ENCODE measurements at places on chromosomes 12 and 14.

DNA sequence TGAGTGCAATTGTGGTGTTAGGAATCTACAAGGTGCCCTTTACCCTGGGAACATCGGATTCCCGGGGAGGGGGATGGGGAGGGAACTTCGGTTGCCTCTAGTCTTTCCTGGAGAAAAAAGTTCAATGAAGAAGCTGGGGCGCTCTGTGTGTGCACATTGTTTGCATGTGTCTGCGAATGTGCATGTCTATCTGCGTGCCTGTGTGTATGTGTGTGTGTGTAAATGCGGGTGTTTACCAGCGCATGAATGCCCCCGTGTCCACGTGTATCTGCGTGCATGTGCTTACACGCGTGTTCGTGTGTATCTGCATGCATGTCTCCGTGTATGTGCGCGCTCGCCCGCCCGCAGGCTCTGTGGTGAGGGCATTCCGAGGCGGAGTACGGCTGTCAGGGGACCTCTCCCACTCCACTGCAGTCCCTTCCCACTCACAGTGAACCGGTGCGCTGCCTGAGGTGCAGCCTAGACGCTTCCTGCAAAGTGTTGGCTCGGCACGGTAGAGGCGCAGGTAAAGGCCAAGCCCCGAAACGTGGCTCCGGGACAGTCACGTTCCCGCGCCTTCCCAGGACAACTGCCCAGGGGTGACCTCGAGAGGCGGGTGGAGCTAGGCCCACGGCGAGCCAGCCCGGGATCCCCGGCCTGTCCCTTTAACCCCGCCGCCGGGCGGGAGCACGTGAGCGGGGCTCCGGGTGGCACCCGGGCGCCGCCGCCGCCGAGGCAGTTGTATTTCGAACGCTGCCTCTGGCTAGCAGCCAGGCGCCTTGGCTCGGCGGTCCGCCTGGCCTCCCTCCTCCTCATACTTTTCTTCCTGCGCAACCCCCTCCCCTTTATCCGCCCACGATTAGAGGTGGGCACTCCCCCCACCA, 539 bp upstream of the HMGA2 start:
- DNase-seq: peak; percentile 66

GRCh38 chr12:50061171-50061570, 3.8 kb downstream of the ASIC1 start:
- DNase-seq: no peak

DNA sequence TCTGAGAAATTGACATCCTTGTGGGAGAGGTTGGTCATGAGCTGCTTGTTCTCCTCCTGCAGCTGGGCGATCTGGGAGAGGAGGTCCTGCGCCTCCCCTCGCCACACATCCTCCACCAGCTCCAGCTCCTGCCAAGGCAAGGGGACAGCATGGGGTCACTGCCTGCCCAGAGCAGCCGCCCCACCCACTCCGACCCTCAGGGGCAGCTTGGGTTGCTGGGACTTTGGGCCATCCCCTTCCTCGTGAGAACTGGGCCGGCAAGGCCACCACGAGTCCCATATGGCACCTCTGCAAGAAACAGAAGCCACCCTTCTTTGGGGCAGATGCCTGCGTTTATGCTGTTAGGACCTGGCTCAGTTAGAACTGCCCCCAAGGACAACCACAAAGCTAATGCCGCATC, 10.0 kb downstream of the RILPL1 start:
- DNase-seq: no peak

GRCh38 chr12:21509768-21510167, 8.2 kb downstream of the GOLT1B start:
- DNase-seq: no peak

DNA sequence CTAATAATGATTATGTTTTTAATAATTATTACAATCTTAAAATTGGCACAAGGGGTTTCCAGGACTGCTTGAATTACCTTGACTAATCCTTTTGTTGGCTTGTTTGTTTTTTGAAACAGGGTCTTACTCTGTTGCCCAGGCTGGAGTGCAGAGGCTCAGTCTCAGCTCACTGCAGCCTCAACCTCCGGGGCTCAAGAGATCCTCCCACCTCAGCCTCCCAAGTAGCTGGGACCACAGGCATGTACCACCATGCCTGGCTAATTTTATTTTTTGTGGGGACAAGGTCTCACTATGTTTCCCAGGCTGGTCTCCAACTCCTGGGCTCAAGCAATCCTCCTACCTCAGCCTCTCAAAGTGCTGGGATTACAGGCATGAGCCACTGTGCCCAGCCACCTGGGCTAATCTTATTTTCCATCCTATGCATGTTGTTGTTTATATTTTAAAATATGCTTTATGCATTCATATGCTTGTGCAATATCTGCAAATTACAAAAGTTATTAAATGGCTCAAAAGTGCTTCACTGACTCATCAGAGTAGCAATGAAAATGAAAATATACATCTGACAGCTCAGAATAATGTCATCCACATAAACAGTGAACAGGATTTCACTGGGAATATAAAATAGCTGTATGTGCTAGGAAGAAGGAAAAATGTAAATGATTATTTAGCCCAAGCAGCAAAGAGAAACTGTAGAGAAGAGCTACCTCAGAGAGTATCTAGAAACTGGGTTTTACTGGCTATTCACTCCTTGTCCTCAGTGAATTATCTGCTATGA, 24.8 kb upstream of the PLEKHG6 start:
- no peak for DNase-seq

- no peak for DNase-seq
These were observed 19.5 kb upstream of the PPFIBP1 start for GRCh38 chr12:27504507-27504906.

GRCh38 chr14:60845523-60845922, 111.0 kb downstream of the MNAT1 start:
- DNase-seq: no peak

- DNase-seq: peak; percentile 5
These were observed 124.0 kb downstream of the NDUFA12 start for GRCh38 chr12:94879542-94879941.

DNA sequence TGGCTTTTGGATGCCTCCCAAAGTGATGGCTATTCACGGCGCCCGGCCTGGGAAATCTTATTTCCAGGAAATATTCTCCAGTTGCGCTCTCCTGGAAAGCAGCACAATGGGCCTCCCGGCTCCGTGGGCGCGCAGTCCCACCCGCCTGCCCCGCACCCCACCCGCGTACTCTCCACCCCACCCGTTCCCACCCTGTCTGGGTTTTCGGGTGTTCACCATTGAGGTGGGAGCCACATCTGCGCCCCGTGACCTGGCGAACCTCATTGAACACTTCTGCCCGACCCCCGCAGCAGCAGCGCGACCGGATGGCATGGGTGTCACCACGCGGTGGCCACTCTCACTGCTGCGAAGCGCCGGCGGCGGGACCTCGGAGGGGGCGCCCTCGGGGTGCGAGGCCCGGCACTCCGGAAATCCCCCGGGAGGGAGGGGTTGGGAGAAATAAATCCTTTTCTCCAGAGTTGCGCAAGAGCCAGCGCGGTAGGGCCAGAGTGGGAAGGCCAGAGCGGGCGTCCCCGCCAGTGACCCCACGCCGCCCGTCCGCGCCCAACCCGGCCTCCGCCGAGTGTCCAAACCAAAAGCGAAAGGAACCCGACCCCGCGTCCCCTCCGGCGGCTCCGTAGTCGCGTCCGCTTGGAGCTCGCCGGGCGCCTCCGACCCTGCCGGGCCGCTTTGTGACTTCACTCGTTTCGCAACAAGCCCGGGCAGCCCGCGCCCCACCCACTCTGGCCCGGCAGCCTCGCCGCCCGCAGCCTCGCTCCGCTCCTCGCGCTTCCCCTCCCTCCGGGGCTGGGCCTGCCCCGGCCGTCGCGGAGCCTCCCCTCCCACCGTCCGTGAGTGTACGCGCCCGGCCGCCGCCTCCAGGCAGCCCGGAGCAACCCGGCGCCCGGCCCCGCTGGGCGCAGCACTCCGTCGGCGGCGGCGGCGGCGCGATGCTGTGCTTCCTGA, at the start of gene DRAM1:
TSS of gene DRAM1 (plus strand) at position 720 of the 945 bp plus-strand sequence. CDS start at position 930, 210 bp downstream.
- DNase-seq: peak; percentile 82

DNA sequence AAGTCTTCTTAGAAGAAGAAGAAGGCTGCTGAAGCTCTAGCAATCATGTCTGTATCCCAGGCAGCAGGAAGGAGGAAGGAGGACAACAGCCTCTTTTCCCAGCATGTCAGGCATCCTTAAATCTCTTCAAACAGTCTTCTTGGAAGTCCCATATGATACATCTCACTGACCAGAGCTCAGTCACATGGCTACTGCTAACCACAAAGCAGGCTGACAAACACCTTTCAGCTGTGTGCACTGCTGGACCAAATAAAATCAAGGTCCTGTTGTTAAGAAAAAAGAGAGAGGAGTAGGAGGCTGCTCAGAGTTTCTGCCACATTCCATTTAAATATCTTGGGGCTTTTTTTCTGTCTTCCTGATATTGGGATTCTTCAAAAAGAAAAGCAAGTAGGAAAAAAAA, 203.4 kb upstream of the PELI2 start:
- no peak for DNase-seq

- DNase-seq: no peak
These were observed 157.0 kb upstream of the RMST start for GRCh38 chr12:97305651-97306050.

GRCh38 chr12:106131676-106132075, 7.1 kb downstream of the NUAK1 start:
- DNase-seq: no peak

- peak; percentile 45 for DNase-seq
These were observed 28.2 kb downstream of the WBP11 start for GRCh38 chr12:14774906-14775635.

- DNase-seq: no peak
These were observed 156.0 kb upstream of the DIO3 start for GRCh38 chr14:101405171-101405883.

- no peak for DNase-seq
These were observed 89.8 kb downstream of the NTF3 start for GRCh38 chr12:5521456-5522325.

GRCh38 chr14:103527408-103528145, 1.4 kb upstream of the TRMT61A start:
- DNase-seq: no peak

- DNase-seq: no peak
These were observed 14.7 kb downstream of the TPCN1 start for GRCh38 chr12:113235976-113236375.

DNA sequence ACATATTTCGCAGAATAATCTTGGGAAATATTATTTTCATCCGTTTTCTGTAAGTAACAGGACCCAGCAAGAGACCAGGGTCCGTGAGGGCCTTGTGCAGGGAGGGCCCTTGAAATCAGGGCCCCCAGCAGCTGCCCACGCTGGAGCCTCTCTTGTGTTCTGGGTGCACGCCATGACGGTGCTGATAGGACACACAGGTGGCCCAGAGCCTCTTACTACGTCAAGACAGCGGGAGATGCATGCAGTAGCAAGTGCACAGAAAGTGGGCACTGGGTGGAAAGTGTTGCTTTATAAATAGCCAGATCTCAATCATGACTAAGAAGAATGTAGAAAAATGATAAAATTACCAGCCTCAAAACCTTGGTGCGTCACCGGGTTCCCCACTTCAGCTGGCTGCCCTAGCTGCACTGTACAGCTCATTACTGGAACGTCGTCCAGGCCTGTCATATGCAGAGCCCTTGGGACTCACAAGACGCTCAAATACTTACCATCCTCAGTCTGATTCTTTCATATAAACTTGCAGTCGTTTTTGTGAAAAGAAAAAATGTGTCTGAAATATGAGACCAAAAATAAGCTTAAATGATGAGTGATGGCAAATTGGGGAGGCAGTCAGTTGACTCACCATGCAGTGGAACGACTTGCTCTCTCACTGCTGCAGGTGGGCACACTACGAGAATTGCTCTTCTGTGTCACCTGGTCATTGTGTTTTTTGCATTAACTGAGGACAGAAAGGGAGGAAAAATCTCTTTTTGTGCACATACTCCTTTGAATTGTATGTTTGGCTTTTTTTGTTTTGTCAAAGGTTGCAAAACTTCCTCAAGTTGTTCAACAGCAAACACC, 68.2 kb downstream of the DDX51 start:
- DNase-seq: no peak

DNA sequence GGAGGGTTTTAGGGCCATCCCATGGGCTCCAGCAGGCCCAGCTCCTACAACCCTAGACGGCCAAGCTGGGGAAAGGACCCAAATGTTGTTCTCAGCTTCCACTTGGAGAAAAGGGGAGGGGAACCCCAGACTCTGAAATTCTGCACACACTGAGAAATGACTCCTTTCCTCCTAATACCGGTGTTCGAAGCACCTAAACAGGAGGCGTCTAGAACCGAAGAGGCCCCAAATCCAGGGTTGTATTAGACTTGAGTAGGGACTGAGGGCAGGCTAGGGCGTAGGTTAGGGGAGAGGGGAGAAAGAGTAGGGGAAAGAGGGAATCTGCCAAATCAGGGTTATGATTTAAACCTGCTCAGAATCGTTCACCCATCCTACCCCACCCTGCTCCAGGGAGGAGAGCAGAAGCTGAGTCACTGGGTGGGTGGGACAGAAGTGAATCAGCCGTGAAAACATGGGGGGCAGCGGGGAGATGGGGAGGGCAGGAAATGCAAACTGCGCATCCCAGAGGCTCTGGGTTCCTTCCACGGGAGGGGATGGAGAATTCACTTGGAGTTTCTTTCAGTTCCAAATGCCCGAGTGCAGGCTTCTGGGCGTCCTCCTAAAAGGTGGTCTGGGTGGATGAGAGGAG, 1.0 kb downstream of the IGFBP6 start:
- no peak for DNase-seq

- no peak for DNase-seq
These were observed 71.4 kb downstream of the RIC8B start for GRCh38 chr12:106845902-106846301.

- DNase-seq: no peak
These were observed 9.7 kb downstream of the WSB2 start for GRCh38 chr12:118050972-118051910.

- DNase-seq: no peak
These were observed 32.8 kb downstream of the GRIN2B start for GRCh38 chr12:13948621-13949020.

DNA sequence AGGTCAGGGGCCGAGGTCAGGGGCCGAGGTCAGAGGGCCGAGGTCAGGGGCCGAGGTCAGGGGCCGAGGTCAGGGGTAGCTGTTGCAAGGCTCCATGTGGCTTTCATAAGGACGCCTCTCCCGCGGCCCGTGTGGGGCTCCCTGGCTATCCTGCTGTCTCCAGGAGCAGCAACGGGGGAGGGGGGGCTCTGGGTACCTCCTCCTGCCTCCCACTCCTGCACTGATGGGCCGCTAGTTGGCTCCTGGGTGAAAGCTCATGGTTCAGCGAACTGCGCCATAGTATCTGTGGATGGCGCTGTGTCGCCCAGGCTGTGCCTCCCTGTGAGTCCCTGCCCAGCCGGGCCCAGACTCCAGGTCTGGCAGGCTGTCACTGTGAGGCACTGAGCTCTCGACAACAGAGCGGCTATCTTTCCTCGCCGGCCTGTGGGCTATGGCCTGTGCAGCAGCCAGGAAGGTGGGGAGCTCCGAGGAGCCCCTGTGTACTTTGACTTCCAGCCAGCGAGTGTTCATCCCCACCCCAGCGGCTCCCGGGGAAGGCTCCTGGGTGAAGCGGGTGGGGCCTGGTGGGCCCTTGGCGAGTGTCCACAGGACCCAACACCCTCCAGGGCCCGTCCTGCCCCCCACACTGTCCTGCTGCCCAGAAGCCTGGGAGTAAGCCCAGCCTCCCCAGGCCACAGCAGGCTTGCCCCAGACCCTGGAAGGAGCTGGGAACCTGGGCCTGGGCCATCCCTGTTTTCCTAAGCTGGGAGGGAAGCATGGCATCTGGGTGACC, 8.1 kb downstream of the RFLNA start:
- DNase-seq: no peak

GRCh38 chr12:65825183-65825506, 862 bp downstream of the HMGA2 start:
- no peak for DNase-seq

GRCh38 chr12:32497864-32498263, 98.5 kb downstream of the FGD4 start:
- DNase-seq: no peak
